ENCODE measurements at places on chromosomes 3 and 15.

GRCh38 chr3:64463981-64464380 lies 223.8 kb downstream of the ADAMTS9 start:
- DNase-seq = no peak

GRCh38 chr15:85489773-85490493 lies 109.5 kb downstream of the AKAP13 start:
- DNase-seq = no peak

GRCh38 chr3:151770956-151771355 lies 37.2 kb downstream of the AADACL2 start:
- DNase-seq = no peak

GRCh38 chr3:69005071-69005790 lies 8.3 kb downstream of the EOGT start:
- DNase-seq = no peak

DNA sequence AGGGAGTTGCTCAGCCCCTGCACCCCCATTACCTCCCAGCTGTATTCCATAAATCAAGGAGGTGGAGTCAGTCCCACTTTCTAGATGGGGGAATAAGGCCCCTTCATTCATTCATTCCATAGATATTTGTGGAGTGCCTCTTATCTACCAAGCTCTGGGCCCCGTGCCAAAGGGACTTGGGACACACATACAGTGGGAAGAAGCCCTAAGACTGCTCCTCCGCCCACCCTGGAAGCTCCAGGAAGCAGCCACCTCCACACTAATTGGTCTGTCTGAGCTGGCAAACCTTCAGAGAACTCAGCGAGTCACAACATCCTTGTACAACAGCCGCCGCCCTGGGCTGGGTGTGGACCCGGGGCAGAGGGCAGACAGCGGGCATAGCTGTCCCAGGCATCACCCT lies 6.4 kb downstream of the STRA6 start:
- DNase-seq = no peak

GRCh38 chr3:135853981-135854380 lies 111.5 kb upstream of the PPP2R3A start:
- no peak for DNase-seq

- DNase-seq = no peak
Observed at GRCh38 chr3:20458994-20459716, 273.1 kb upstream of the SGO1 start.

DNA sequence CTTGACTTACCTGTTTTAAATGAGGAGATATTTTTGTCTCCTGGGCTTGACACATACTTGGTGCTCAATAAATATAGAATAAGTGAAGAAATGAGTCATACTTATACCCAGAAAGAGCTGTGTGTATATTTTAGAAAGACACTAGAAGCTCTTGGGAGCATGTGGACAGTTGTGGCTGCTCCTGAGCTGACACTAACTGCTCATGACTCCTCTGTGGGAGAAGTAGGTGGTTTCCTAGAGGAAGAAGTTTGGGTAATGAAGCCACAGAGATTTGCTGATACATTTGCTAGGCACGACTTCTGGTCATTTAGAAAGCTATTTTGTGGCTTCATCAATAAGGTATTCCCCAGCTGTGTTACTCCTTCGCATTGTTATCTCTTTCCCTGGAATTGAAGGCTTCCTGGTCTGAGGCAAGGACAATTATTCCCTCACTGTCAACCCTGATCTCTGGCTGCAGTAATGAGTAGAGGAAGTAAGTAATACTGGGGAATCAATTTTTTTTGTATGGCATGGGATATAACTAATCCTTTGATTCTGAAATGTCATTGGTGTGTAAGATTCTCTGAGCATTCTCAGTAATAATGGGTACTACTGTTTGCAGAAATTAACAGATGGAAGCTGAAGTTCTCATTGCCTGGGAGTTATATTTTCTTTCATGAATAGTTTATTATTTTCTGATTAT lies 79.6 kb upstream of the DCBLD2 start:
- no peak for DNase-seq

GRCh38 chr3:135731546-135731945 lies 234.0 kb upstream of the PPP2R3A start:
- no peak for DNase-seq

DNA sequence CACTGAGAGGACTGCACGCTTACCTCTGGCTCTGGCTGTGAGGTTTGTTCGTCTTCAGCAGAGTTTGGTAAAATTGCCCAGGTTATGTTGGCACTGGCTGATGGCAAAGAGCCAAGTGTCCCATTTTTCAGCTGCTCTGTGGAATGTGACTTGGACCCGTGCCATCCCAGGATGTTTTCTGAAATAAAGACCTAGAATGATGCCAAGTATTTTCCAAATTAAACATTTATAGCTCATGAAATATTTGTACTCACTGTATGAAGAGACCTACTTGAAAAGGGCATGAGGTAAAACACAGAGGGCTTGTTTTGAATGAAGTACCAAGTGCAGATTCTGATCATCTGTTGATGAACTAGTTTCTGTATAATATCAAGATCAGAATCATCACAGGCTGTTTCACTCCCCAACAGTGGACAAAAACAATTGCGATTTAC lies 200.5 kb downstream of the STT3B start:
- DNase-seq = no peak

- no peak for DNase-seq
Observed at GRCh38 chr3:14646589-14647413, 4.8 kb upstream of the CCDC174 start.

DNA sequence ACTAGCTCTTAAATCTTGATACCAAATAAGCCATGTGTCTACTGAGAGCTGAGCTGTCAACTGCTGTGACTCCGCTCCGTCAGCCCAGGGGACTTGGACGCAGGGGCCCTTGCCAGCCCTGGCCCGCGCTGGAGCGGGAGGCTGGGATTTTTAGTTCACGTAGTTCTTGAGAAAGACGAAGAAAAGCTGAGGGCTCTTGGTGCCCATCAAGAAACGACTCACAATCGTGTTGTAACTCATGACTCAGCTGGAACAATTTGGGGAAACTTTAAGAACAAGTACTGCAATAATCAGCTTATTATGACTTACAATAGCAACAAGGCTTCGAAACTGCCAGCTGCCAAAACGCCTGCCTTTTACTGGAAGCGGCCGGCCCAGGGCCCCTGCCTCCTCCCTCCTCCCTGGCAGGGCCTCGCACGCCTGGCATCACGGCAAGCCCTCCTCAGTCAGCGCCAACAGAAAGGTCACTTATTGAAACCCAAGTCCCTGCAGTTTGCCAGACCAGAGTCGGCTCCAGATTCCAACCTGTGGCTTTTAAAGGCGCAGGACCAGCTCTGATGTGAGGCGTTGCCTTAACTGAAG lies 60.3 kb downstream of the RGMA start:
- DNase-seq = no peak

GRCh38 chr15:73370151-73370550 lies 1.4 kb upstream of the HCN4 start:
- DNase-seq = no peak

- DNase-seq = no peak
Observed at GRCh38 chr3:185311991-185312390, 50.9 kb upstream of the MAP3K13 start.

- no peak for DNase-seq
Observed at GRCh38 chr15:72233769-72234168, 2.8 kb upstream of the PKM start.

GRCh38 chr3:71725271-71725991 lies at the start of gene EIF4E3:
EIF4E3 (minus strand) TSS chr3:71725402; CDS start chr3:71725367, 35 bp downstream.
- DNase-seq = peak; percentile 39

- no peak for DNase-seq
Observed at GRCh38 chr3:126956866-126957650, 25.9 kb upstream of the PLXNA1 start.

- DNase-seq = no peak
Observed at GRCh38 chr3:37961622-37962431, 28.8 kb upstream of the VILL start.

DNA sequence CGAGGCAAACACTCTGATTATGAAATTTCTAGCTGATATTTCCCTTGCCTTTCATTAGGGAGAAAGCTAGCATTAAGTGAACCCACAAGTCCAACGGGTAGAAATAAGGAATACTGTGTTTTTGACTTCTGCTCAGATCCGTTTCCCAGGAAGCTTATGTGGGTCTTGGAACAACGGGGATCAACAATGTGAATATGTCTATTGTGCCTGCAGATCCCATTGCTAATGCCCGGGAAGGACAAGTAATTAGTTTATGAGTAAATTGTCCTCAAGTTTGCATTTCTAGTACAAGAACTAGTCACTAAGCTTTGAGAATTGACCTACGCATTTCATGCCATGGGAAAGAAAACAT lies 236.4 kb downstream of the UACA start:
- DNase-seq = no peak

- DNase-seq = peak; percentile 42
Observed at GRCh38 chr15:74034206-74034755, 39.8 kb downstream of the PML start.

DNA sequence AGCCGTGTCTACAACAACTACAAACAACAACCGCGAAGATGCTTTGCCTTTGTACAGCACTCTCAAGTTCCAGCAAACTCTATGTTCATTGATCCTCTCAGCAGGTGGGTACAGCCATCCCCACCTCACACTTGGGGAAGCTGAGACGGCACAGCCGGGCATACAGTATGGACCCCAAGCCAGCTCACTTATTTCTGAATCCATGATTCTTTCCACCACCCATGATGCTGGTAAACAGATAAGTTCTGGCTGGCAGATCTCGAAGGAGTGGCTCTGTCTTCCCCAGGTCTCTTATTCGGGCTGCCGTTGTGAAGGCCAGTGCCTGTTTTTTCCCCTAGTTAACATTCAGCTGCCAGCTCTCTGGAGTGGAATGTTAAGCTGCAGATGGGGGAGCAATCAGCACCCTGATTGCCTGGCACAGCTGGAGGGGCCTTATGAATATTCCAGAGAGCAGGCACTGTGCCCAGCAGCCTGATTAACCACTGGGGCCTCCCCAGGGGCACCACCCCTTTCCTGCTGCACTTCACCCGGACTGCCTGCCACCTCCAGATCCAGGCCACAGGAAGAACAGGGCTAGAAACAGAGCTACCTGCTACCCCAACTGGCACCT lies 73.2 kb downstream of the CORO2B start:
- DNase-seq = peak; percentile 57

- DNase-seq = no peak
Observed at GRCh38 chr3:75985432-75985831, 200.1 kb upstream of the ZNF717 start.

- no peak for DNase-seq
Observed at GRCh38 chr15:95734422-95735316, 595.8 kb upstream of the NR2F2 start.

DNA sequence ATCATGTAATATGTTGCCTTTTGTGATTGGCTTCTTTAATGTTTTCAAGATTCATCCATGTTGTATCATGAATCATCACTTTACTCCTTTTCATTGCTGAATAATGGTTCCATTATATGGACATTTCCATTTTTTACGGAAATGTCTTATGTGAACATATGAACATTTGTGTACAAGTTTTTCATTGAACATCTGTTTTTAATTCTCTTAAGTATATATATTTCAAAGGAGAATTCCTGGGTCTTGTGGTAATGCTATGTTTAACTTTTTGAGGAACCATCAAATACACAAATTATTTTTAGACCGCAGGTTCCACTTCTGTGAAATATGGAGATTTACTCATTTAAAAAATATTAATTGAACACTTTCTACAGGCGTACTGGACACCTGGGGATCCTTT lies 85.7 kb downstream of the ARIH1 start:
- no peak for DNase-seq

DNA sequence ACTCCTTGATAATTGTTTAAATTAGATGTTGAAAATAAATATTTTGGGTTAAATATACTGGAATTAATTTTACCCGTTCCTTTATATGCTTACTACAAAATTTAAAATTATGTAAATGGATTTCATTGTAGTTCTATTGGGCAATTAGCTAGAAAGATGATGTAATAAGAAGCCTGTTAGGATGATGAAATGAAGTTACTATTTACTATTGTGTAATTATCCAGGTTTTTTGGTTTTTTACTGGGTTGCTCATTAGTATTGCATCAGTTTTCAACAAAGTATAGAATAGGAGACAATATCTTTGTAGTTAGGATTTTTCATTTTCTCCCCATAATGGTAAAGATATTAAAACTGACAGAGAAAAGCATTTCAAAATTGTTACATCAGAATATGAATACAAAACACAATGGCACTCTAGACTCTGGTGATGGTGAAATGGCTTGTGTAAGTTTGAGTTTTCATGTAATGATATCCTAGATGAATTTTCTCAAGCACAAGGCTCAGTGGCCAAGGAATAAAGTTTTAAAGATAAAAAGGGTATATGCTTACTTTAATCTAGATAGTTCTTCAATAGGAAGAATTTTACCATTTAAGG lies 222.0 kb downstream of the P3H2 start:
- no peak for DNase-seq

DNA sequence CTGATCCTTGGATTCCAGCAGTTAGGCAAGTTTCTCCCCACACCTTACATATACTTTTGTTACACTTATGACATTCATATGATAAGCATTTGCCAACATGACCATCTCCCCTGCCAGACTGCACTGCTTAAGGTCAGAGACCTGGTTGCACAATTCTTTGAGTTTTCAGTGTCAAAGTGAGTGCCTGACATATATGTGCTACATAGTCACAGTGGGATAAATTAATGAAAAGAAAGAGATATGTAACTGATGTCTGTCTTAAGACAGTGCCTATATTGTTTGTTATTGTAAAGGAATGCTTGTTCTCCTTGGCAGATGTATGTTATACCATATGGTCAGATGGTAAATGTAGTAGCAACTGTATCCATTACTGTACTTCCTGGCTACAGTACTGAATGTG lies 3.5 kb upstream of the DCUN1D1 start:
- DNase-seq = no peak

DNA sequence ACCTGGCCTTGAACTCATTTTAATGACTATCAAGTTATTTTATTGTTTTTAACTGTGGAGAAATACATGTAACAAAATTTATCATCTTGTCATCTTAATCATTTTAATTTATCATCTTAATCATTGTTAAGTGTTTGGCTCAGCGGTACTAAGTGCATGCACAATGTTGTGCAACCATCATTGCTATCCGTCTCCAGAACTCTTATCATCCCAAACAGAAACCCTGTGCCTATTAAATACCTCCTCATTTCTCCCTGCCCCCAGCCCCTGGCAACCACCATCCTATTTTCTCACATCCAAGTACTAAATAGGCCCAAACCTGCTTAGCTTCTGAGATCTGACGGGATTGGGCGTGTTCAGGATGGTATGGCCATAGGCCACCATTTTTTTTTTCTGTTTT lies 51.5 kb upstream of the UBP1 start:
- no peak for DNase-seq

GRCh38 chr15:68315495-68316031 lies 38.0 kb downstream of the FEM1B start:
- no peak for DNase-seq

DNA sequence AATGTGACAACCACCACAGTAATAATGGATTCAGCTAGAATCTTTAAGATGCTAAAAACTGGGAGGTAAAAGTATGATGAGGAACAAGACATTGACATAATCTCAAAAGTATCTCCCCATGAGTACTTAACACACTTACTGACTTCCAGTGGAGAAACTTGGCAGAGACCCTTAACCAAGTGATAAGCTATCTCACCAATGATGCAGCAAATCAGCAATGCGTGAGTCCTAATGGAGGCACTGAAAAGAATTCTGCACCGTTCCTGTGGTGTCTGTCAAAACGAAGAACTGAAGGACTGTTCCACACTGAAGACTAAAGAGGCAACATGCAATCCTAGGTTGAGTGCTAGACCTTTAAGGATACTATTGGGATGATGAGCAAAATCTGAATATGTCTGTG lies 67.9 kb upstream of the OCA2 start:
- no peak for DNase-seq
